MV-4-11 (cell line): ENCODE measurements at places on chromosomes 16 and 17.
A peak's percentile ranks its signal among the peaks of the same experiment; 100 is the strongest.

DNA sequence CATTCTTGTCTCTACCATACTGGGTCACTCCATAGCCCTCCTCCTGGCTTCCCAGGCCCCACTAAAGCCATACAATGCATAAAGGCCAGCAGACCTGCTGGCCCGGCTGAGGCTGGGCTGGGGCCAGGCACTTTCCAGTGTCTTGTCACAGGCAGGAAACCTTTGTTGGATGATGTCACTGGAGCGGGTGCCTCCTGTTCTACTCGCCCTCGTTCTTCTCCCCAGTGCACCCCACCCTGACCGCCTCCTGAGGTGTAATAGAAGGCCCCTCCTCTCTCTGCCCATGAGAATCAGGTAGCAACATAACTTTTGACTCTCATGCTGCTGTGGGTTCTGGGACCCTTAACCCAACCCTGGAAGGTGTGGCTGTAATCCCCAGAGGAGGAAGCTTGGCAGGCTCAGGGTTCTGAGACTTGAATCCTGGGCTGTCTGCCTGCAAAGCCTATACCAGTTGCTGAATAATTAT is 54.2 kb upstream of the IL34 start:
- no peak for DNase-seq

GRCh38 chr16:82882982-82883835 is 256.4 kb downstream of the CDH13 start:
- DNase-seq: peak; percentile 37

DNA sequence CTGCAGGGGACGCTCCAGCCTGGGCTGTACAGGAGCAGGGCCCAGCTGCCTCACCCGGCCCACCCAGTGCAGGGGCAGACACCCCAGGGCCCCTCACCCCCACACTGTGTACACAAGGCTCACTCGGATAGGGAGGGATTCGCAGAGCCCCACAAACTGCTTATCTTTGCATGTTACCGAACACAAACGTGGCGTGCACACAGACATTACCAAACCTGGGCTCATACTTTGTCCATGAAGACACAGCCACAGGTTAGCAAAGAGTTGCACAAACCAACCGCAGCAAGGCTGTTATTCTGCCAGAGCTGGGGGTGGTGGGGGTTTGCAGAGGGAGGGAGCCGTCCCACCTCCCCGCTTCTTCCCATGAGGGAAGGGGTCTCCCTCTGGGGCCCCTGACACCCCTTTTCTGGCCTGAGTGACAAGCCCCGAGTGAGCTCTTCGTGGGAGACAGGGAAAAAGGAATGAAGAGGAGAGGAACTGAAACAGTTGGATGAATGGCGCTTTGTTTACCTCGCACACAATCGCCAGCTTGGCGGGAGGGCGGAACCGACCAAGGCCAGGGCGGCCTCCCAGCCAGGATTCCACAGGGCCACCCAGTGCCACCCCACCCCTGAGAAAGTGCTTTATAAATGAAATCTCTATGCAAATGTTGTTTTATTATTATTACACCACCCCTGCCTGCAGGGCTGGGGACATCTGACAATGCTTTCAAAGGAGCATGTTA is 434 bp upstream of the CPSF4L start:
- DNase-seq: peak; percentile 81

- DNase-seq: peak; percentile 28
Measured at GRCh38 chr16:29809850-29810698, 1.9 kb upstream of the PRRT2 start.

DNA sequence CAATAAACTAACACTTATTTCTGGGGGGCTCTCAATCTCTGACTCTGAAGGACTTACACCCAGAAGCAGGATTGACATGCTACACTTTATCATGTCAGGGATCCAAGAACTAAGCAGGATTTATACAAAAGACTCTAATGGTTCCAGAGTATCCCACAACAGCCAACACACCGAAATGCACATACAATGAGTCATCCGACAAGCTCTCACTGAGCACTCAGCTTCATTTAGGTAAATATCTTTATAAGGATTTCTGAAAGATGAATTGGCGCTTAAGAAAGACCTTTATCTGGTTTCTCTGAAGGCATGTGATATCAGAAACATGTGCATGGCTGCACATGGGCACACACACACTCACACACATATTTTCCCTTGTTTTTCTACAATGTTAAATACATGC is 77.2 kb downstream of the TOX3 start:
- no peak for DNase-seq

DNA sequence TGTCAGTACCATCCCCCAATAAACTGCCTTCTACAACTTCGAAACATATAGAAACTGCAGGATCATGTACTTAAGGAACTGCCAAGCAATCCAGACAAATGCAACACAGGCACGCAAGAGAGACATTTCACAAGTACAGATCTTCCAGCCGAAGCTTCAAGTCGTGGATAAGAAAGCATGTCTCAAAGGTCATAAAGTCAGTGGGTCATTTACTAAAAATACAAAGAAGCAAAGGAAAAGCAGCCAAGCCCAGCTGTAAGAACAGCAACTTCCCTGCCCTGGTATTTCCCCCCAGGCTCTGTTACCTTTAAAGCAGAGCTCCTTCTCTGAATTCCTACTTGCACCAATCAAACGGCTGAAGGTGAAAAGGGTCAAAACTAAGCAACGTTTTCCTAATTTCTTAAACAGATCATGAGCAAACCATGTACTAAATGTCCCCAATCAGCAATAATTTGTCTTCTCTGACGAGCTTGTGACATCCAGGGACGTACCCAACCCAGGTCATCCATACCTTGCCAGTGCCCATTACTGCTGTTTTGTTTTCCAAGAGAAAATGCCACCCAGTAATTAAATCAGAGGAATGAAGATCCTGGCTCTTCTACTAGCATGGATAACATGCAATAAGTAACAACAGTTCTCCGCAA is 1.7 kb downstream of the AKTIP start:
- DNase-seq: peak; percentile 62

DNA sequence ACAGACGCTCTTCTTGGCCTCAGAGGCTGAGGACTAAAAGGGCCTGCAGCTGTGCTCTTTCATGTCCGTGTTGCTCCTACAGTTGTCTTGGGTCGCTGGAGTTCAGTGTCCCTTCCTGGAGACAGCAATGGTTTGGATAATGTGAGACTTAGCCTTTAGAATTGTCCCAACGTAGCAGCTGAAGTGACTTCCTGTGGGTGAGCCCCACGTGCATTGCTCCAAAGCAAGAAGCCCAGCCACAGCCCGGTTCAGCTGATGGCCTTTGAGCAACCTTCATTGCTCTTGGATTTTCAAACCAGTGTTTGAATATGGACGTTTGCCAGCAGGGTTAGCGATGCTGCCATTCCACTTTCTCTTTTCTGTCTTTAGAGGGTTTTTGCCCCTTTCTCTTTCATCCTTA is 19.7 kb downstream of the TMEM11 start:
- DNase-seq: no peak

GRCh38 chr17:63533433-63534077 is 10.4 kb downstream of the KCNH6 start:
- no peak for DNase-seq

DNA sequence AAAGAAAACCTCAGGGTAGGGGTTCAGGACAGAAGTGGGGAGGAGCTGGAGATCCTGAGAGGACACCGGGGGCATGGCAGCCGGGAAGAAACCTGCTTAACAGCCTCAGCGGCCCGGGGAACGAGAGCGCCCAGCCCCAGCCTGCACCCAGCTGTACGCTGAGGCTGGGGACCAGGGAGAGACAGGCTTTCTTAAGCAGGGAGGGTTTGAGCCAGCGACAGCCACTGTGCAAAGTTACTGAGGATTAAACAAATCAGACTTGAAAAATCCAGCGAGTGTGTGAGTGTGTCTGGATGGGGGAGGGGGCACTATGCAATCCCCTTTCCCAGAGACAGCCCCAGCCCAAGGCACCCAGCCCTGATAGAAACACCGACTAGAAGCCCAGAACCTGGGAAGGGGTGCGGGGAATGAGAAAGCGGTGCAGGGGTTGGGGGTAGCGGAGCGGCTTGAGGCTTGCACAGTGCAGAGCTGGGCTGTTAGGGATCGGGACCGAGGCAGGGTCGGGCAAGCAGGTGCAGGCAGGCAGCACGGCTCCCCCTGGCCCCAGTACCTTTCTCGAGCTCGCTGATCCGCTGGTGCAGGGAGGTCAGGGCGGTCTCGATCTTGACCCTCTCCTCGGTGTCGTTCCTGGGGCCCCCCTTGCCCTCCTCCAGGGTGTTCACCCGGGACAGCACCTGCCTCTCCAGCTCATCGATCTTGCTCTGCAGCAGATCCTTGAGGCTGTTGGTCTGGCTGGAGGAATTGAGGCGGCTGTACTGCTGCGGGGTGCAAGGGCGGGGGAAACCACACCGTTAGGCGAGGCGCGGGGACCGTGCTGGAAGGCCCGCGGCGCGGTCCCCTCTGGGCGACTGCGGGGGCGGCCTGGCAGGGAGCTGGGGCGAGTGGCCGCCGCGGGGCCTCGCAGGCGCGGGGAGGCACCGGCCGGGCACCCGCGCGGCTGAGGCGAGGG is 1.2 kb downstream of the NPTX1 start:
- no peak for DNase-seq

DNA sequence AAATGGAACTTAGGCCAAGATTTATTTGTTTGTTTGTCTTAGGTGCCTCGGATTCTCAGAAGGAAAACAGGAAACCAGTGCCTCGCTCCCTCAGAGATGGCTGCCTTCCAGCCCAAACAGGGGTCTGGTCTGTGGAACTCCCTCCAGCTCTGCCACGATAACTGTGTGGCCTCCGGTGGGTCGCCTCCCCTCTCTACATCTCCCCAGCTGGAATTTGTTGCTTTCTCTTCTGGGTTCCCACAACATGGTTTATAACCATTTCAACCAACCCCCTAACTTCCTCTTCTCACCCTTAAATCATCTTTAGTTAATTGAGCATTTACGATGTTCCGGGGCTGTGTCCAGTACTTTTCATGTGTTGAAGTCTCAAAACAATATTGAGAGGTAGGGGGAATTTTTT is 30.9 kb upstream of the PLLP start:
- DNase-seq: no peak

GRCh38 chr16:764848-765487 is 4.4 kb downstream of the MSLN start:
- DNase-seq: no peak

GRCh38 chr17:27596096-27596495 is 34.9 kb upstream of the LGALS9 start:
- no peak for DNase-seq

DNA sequence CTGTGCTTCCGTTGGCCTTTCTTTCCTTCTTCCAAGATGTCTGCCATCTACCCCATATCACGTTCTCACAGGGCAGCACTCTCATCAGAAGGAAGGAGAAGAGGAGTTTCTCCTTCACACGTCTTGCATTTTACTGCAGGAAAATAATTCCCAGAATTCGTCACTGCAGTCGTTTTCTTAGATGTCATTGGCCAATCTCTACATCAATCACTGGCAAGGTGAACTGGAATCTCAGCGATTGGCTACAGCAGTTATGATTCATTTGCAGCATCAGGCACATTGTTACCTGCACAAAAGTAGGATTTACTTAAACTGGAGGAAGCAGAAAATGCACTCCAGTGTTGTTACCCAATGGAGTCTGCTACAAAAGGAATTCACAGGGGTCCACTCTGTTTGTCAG is 277.2 kb upstream of the RBFOX1 start:
- DNase-seq: no peak
